CD4-positive, alpha-beta T cell treated with Interleukin-2 at 100 ng/mL for 4 hours (primary cell): ENCODE measurements at places on chromosomes 1 and 21.
A peak's percentile ranks its signal among the peaks of the same experiment; 100 is the strongest.

DNA sequence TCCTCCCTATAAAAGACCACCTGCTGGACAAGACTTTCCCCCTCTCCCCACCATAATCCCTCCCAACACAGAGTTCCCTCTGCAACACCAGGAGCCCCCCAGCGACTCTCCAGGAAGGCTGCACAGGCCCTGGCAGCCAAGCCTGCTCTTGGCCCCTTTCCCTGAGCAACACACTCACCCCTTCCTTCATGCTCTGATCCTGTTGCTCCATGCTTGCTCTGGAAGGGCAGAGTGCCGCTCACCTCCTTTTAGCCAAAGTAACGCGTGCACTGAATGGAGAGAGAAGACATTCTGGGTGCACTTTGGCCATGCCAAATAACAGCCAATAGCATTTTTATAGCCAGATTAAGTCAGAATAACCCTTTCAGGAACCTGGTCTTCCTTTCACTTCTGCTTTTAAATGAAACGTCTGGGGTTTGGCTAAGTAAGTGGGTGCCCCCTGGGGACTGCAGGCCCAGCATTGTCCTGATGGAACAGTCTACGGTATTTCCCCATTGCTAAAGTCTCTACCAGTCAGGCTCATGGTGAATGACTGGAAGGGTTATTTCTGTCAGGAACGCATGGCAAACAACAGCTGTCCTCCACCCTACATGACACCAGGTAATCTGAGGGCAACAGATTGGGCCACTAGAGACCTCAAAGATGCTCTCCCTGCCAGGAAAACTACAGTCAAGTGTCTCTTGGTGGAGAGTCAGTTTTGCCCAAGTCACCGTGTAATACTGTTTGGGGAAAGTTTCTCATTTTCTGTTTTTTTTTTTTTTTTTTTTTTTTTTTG is at the start of gene SLC2A5:
SLC2A5 (minus strand) TSS at position 310 of the 775 bp plus-strand sequence; CDS start at position 211, 99 bp downstream.
- no peak for DNase-seq

DNA sequence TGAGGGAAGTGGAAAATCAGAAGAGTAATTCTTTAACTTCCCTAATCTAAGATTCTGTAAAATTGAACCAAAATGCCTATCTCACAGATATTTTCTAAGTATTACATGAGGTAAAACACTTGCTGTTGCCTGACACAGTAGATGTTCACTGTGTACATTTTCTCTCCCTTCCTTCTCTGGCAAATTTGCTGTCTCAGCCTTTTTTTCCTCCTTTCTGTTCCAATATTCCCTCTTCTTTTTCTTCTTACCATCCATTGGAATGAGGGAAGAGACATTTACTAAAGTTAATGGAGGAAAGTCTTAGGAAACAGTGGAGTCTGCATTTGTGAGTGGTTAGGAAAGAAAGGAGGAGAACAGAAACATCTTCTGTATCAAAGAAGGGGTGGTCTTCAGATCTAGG is 239.9 kb downstream of the ZP4 start:
- DNase-seq = no peak

DNA sequence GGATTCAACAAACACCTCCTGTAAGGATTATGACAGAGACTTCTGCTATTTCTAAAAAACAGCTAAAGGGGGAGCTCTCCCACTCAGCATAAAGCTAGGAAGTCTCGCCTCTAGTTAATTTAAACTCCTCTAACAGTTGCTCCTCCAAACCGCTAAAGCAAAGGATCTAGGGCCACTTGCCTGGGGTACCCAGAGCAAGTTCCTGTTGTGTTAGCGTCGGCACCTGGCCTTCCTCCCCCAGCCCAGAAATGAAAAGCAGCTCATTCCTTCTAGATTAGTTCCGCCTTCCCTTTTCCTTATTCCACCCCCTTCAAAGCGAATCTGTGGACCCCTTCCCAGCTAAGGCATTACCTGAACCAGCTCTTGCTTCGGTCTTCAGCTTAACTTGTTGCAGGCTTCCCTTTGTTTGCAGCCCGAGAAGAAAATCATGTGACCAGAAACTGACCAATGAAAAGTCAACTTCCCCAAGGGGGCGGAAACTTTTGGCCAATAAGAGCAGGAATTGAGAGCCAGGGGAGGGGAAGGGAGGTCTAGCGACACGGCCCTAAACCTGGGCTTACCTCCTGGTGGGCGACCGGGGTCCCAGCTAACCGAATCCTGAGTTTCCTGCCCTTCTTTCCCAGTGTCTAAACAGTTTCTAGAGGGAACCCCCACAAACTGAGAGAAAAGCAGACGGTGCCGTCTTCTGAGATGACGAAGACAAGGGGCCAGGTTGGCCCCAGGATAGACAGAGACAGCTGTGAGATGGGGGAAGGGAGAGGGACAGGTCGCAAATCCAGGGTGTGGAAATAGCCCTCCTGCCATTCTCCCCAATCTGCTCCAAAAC is at the start of gene PBXIP1:
PBXIP1 (minus strand) TSS at position 382 of the 826 bp plus-strand sequence. CDS start 2,378 bp downstream, outside the sequence.
- DNase-seq = peak; percentile 97

GRCh38 chr1:10856863-10857598 is 60.6 kb upstream of the CASZ1 start:
- DNase-seq = no peak

DNA sequence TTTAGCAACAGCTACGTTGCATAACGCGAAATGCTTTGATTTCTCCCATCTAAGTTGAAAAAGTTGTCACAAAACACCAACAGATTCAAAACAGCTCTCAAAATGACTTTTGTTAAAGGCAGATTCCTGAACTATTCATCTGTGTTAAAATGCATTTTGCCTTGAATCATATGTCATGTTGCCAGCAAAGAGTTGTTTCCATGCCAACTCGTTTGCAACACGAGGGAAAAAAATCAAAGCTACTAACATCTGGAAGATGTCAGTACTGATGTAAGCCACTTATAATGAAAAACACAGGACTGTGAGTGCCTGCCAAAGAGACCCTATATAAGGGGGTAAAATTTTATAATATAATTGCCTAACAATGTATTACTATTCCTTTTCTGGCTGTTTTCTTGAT is 182.7 kb upstream of the PTBP2 start:
- DNase-seq = no peak

DNA sequence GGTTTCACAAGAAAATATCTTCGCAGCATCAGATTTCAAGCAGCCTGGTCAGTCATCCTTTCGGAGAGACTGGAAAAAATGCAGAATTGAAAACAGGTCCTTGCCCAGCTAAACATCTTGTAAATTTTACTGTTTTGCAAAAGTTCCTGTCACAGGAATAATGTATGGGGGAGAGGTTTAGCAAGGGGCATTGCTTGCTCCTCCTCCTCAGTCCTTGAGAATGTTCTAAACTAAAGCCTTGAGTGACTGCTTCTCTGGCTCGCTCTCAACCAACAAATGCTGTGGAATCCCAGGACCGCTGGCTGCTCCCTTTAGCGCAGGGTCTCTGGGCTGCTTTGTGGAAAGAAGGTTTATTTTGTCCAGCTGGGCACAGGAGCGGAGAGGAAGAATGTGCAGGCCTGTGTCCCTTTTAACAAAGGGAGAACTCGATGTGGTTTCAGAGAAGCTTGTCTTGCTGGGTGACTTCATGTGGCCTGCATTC is 33.6 kb upstream of the FHAD1 start:
- no peak for DNase-seq
